ENCODE measurements at places on chromosomes 4 and X.
A peak's percentile ranks its signal among the peaks of the same experiment; 100 is the strongest.

GRCh38 chr4:6594826-6595355 is 19.9 kb downstream of the MAN2B2 start:
- no peak for DNase-seq

GRCh38 chrX:45760187-45760742 is 559.6 kb upstream of the DIPK2B start:
- no peak for DNase-seq

GRCh38 chr4:140330311-140330900 is 43.0 kb upstream of the SCOC start:
- DNase-seq, result peak; percentile 19

DNA sequence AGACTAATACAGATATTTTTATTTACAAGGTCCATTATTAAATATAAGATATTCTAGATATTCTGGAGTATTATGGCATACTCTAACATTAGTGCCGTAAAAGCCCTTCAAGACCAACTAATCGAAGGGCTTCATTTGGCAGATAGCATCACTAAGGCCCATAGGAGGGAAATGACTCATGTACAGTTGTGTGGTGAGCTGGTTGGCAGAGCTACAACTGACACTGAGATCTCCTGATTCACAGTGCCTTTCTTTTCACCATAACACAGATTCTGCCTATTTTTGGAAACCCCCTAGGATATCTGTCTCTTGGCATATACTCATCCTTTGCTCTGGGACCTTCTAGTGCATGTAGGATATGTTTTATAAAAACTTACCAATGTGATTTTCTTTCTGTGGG is 201.7 kb upstream of the AFF2 start:
- no peak for DNase-seq

GRCh38 chr4:102180046-102180445 is 165.2 kb downstream of the SLC39A8 start:
- no peak for DNase-seq

DNA sequence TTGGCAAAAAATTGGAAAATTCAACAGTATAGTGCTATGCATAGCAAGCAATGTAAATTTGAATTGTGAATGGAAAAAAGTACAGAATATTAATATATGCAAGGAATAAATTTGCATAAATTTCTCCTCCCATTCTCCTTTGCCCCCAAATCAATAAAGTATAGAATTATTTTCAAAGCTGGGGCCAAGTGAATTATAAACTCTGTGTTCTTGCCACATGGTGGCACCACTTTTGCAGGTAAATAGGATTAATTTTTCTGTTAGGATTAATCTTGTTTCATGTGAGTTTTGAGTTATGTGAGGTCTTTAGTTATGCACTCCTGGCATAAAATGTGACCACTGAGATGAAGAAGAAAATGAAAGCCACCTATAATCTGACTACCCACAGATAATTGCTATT is 19.9 kb downstream of the COPS4 start:
- DNase-seq, result no peak

DNA sequence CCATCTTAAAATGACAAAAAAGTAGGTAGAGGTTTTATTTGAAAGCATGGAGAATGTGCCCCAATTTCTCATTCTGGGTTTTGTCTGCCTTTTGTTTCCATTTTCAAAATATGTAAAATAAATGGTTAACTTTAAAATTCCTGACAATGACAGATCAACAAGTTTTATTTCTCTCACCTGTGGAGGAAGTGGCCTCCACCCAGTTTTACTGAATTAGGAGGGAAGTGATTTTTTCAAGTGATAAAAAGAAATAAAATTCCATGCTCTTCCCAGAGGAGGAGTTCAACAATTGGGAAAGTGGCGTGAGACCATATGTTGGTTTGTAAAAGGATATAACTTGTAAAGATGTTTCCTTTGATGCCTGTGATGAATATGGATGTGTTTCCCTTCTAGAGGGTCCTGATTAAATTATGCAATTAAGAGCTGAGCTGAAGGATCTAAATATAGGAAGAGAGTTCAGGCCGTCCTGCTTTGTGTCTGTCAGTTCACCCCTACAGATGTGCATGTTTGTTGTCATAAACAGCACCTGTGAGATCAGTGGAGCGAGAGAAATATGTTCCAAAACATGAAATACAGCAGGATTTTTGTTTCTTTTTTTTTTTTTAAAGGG is 19.5 kb downstream of the SMAD1 start:
- DNase-seq, result no peak

GRCh38 chr4:128812442-128813235 is 3.1 kb downstream of the JADE1 start:
- DNase-seq, result peak; percentile 43

GRCh38 chrX:49879656-49880277 is 483 bp downstream of the USP27X start:
- DNase-seq, result no peak
